ENCODE measurements at places on chromosomes 6 and 20.

DNA sequence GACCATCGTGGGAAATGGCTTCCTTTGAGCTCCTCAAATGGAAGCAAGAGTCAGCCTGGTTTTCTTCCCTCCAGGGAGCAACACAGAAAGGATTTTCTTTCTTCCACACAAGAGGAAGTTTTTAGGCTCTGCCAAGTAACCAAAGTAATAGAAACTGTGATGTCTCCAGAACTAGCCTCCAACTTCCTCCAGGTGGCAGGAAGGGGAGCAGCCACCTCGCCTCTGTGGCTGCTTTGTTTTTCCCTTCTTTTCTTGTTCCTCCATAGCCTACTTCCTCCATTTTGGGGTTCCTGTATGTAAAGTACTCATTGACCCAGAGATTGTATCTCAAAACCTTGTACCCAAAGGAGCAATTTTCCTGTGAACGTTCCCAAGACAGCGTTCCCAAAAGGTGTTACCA lies 32.7 kb upstream of the CCR6 start:
- no peak for DNase-seq

- no peak for DNase-seq
Measured at GRCh38 chr20:33796263-33796906, 14.8 kb upstream of the CHMP4B start.

DNA sequence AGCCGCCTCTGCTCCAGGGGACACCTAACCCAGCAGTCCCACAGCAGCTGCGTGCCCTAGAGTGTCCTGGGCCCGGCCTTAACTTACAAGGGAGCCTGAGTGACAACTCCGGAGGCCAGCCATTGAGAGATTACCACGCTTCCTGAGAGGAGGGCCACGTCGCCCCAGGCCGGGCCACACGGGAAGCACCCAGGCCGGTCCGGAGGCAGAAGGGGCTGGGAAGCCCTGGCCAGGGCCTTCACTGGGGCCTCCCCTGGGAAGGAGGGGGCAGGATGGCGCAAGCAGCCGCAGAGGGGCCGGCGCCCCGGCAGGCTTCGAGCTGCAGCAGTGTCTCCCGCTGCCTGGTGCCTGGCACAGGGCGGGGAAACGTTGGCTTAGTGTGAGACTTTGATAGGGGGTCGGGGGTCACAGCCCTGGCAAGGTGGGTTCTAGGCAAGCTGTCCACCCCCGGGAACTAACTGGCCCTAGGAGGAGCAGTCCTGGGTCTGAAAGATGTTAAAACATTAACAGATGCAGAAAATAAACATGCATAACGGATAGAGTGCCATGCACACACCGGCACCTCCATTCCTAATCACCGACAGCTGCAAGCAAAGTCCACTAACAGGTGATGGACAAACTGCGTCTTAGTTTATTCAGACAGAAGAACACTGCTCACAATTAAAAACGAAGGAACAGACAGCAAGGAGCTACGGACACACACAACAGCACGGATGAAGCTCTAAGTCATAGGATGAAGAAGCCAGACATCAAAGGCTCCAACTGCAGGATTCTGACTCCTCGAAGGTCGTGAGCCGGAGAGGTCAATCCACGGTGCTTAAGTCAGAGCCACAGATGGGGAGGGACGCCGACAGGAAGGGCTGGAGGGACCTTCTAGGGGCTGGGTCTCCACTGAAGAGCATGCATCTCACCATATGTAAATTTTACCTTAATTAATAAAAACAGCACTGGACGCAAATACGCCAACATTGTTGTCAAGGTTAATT lies 17.4 kb downstream of the CHRNA4 start:
- DNase-seq = no peak

DNA sequence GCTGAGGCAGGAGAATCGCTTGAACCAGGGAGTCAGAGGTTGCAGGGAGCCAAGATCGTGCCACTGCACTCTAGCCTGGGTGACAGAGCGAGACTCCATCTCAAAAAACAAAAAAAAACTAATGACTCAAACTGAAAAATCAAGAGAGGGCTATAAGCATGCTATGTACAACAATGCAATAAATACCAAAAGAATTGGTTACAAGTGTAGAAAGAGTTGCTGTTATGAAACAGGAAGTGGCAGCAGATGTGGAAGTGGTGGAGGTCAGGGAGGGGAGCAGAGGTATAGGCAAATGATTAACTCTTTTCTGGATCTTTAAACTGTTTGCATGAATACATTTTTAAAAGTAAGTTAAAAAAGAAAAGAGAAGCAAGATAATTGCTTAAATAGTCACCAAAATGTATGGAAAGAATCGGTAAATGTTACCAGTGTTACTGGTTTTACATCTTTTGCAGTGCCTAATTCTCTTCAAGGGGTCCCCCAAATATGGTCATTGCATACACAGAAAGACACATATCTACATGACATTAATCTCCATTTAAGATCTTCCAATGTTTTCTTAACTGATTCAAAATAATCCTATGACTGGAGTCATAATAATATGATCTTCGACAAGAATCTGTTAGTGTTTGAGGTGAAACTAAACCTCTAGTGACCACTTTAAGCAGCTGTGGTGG lies 15.0 kb downstream of the CALHM6 start:
- DNase-seq = no peak

GRCh38 chr6:41327177-41327576 lies 8.2 kb upstream of the NCR2 start:
- DNase-seq = no peak

GRCh38 chr6:14739827-14740226 lies 506.0 kb upstream of the JARID2 start:
- DNase-seq = peak; percentile 40

DNA sequence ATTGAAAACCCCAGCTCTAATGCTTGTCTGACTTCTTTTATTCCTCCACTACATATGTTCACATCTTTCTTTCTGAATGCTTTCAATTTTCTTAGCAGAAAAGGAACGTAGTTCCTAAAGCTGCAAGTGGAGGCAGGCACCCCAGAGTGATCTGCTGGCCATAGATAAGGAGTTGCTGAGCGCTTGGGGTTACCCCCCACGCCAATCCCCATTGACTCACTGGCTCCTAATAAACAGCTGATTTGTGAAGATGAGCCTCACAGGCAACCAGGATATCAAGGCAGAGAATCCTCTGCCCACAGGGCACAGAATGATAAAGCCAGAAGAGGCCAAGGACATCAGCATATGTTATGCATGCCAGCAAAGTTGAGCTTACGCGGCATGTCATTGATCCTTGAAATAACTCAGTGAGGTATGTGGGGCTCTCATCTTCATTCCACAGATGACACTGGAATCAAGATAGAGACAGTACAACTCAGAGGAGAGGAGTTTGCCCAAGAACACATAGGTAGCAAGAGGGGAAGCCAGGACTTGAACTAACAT lies 129.1 kb upstream of the PTPRT start:
- DNase-seq = no peak

GRCh38 chr20:17759449-17759848 lies 59.7 kb downstream of the BANF2 start:
- no peak for DNase-seq

GRCh38 chr20:58718729-58719128 lies 26.1 kb downstream of the NPEPL1 start:
- no peak for DNase-seq

DNA sequence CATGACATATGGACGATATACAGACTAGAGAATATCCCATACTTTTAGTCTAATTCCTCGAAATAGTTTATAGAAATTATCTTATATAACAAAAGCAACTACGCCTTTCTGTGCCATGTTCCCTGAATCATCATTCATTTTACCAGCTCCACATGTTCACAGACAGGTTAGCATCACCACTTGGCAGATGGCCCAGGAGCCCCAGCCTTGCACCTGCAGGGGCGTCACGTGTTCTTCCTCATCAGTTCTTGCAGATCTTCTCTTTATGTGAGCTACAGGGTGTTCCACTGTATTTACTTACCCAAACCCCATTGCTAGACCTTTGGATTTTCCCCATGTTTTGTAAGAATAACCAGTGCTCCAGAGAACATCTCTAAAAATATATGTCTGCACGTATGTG lies 12.6 kb upstream of the BNIP5 start:
- DNase-seq = peak; percentile 68
